ENCODE measurements at places on chromosomes 1 and 21.

- DNase-seq = no peak
Measured at GRCh38 chr21:40635391-40635790, 211.6 kb downstream of the DSCAM start.

- no peak for DNase-seq
Measured at GRCh38 chr1:240706150-240706935, 94.4 kb upstream of the GREM2 start.

DNA sequence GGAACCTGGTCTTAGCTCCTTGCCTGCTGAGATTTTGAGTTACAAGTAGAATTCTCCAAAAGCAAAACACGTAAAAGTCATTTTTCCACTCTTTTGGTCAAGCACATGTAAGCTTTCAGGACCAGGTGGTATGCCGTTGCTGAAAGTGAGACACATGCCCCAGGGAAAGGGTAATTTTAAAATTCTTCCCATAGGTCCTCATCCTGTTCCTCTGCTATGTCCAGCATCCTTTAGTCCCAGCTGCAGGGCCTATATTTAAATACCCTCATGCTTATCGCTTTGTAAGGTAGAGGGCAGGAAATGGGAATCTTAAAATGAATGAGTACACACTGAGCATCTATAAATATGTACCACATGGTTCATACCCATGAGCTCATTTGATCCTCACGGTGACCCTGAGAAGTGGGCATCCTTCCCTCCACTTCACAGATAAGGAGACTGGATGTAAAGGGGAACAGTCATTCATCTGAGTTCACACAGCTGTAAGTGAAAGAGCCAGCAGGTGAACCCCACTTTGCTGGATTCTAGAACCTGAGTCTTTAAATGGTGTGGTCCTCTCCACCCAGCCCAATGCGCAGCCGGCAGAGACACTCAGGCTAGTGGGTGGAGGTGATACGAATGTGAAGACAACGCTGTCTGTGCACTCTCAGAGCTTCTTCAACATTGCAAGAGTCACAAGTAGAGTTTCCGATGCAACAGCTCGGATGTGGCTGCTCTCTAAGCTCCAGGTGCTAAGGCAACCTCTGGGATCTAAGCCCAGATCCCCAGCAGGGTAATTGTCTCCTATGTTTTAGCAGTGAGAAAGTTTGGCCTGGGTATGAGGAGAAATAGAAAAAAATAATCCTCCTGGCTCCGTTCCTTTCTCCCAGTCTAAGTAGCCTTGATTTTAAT lies 163.5 kb downstream of the PLXNA2 start:
- DNase-seq = no peak

GRCh38 chr1:161838885-161839284 lies 72.8 kb downstream of the ATF6 start:
- DNase-seq = no peak

GRCh38 chr1:33687000-33687399 lies 176.9 kb upstream of the HMGB4 start:
- DNase-seq = no peak

DNA sequence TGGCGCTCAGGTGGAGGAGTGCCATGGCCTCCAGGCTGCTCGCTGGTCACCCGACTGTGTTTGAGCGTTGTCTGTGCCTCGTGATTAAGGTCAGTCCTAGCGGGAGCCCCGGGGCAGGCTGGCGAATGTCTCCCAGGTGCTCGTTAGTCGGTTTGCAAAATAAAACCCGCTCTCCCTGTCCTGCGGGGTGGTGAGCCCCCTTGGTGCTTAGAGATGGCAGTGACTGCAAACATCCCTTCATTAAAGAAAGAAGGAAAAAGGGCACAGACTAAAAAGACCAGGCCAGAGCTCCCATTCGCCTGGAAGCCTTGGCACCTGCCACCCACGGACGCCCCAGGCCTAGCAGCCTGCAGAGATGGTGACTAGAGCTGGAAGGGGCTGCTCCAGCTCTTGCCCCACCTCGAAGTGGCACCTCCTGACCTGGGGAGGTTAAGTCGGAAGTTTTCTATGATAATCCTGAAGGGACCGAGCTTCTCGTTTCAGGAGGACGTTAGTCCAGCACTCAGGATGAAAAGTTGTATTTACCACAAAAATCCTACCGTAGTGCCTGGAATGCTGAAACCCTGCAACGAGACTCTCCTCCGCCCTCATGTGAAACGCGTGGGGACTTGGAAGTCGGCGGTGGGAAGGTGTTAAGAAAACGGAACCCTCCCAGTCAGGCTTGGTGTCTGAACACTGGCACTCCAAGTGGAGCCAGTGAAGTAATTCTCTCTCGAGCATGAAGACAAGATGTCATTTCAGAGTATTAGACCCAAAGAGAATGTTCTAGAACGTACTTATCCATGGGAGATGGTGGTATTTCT lies 24.6 kb downstream of the RIPK4 start:
- no peak for DNase-seq

- no peak for DNase-seq
Measured at GRCh38 chr1:184116287-184116686, 64.8 kb downstream of the TSEN15 start.

DNA sequence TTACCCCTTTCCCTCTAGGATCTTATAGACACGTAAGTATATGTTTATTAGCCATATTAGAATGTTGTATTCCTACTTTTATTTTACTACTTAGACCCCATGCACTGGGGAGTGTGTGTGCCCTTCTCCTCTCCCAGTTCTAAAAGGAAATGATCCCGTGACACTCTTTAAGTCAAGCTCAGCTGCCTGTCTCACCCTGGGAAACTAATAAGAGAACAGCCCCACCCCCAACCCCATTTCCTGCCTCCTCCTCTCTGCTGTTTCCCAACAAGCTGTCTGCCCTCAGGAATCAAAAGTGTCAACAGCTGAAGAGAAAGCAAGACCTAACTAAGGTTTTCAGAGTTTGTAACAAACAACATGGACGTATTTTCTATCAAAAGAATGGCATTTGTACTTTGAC lies 92.6 kb upstream of the VAV3 start:
- no peak for DNase-seq

Data from HFF-Myc (cell line).